ENCODE measurements at places on chromosomes 12 and 14. TPM values are rescaled to one million over a fixed set of nuclear protein-coding genes. Genes with fewer than 3 reads are reported as not detected.

DNA sequence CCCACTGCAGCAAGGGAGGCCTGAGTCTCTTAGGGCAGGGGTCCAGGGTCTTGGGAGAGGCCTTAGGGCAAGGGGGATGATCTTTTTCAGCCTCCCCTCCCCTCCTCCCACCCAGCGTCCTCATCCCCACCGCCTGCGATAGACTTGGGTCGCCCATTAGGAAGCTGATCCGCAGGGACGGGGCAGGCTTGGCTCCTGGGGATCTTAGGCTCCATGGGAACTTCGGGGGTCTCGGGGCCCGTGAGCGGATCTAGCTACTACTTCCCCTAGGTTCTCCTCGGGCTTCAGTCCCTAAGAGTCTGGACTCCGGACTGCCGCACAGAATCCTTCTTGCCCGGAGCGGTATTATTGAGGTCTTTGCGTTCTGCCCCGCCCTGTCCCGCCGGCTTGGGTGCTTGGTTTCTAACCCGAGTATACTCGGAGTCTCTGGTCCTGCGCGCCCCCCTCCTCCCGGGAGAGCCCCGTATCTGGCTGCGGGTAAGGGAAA is 2.2 kb upstream of the PTHLH start:
- peaks cover 13% of the 10 kb centered on the region for H3K4me1 ChIP-seq
- H3K36me3 ChIP-seq = no peaks in the 10 kb centered on the region
- peaks cover 77% of the 10 kb centered on the region for H3K27me3 ChIP-seq
- H3K4me3 ChIP-seq = peak overlapping the region; percentile 21

DNA sequence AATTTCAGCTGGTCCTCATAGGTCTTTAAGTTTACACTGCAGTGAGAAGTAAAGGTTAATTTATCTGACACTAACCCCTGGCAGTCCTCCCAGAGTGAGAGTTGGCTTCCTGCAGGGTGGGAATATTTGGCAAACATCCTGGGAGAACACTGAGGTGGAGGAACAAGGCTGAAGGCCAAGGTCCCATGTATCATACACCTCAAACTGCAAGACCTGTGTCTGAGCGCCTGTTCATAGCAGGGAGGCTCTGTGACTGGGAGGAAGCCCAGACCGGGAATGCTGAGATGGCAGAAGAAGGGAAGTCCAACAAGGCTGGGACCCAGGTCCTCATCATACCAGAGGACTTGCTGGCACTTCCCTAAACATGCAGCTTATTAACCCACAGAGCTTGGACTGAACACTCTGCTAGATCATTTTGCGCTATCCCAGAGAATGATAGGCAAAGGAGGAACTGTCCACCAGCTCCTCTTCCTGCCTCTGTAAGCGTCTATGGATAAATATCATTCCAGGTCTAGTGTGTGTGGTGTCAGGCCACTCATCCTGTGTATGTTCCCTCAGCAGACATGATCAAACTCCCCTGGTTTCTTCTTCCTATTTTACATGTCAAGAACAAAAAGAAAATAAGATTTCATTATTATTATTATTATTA is 199.6 kb upstream of the CNOT2 start:
- no peak overlapping the region for H3K27ac ChIP-seq
- DNase-seq = no peak
- H3K36me3 ChIP-seq = no peaks in the 10 kb centered on the region
- H3K4me3 ChIP-seq = no peak overlapping the region
- H3K27me3 ChIP-seq = no peaks in the 10 kb centered on the region

- DNase-seq = no peak
- no peaks in the 10 kb centered on the region for H3K36me3 ChIP-seq
- no peaks in the 10 kb centered on the region for H3K4me1 ChIP-seq
- H3K27ac ChIP-seq = no peak overlapping the region
- no peaks in the 10 kb centered on the region for H3K27me3 ChIP-seq
- H3K4me3 ChIP-seq = no peak overlapping the region
Measured at GRCh38 chr12:47753021-47754001, 5.4 kb downstream of the RAPGEF3 start.

- no peak overlapping the region for H3K4me3 ChIP-seq
- H3K27me3 ChIP-seq = no peaks in the 10 kb centered on the region
- DNase-seq = no peak
- H3K4me1 ChIP-seq = no peaks in the 10 kb centered on the region
Measured at GRCh38 chr12:115223322-115223721, 539.3 kb upstream of the TBX3 start.

The OXA1L gene
- polyA plus RNA-seq = 123 TPM

Measured in large intestine (tissue), 12 donors.